ENCODE measurements at places on chromosomes 1 and 21.

DNA sequence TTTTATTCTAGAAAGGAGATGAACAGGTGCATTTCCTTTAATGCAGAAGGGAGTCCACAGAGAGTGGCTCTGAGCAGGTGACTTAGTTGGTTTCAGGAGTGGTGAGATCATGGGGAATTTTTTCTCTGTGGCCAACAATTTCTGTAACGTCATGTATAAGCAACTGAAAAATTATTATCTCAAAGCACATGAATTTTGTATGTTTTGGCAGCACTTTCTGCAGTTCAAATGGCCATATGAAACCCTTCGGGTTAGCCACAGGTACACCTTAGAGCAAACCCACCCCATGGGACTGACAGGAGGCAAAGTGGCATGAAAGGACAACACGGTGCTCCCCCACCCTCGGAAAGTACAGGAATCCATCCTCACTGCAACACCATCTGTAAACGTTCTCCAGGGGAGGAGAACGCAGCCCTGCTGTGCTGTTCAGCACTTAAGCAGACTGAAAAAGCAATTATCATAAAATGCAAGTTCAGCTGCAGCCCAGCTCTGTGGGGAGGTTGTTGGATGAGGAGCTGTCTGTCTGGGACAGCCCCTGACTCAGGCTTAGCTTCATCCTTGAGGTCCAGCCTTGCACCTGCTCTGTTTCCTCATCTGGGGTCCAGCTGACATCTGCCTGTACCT is 55.8 kb upstream of the CLDN14 start:
- no peak for DNase-seq

DNA sequence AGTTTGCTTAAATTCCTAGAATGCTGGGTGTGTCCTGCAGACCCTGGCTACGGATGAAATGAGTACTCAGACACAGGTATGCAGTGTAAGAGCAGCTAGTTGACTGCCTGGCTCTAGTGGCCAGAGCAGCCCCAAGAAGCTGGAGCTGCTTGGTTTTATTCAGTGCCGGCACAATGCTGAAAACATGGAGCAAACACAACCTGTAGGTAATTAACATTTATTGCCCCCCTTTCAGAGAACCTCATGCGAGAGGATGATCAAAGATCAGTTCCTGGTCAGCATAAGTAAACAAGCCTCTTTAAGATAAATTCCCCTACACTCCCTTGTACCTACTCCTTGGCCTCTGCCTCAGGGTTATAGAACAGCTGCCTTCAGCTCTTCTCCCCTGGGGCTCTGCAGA is 43.2 kb downstream of the MRPS6 start:
- no peak for DNase-seq

GRCh38 chr21:19353256-19353655 is 949.7 kb upstream of the TMPRSS15 start:
- DNase-seq: no peak

GRCh38 chr1:211281320-211282022 is 22.3 kb downstream of the RCOR3 start:
- no peak for DNase-seq

GRCh38 chr1:56199956-56200355 is 379.4 kb downstream of the PLPP3 start:
- no peak for DNase-seq

DNA sequence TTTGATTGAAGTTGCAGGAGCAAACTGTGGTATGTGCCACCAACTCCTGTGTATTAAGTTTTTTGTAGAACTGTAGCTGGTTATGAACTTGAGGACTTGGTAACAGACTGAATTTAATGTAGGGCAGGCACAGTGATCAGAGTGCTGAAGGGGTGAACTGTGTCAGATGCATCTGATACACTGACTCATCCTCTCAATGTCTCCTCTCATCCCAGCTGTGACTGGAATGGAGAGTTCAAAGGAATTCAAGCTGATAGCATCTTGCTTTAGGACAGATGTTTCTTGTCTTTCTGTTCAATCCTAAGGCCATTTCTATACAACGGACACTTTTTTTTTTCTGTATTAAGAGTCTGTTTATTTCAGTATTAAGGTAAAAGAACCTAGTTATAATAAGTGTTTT is 25.0 kb upstream of the GBP1 start:
- DNase-seq: no peak

DNA sequence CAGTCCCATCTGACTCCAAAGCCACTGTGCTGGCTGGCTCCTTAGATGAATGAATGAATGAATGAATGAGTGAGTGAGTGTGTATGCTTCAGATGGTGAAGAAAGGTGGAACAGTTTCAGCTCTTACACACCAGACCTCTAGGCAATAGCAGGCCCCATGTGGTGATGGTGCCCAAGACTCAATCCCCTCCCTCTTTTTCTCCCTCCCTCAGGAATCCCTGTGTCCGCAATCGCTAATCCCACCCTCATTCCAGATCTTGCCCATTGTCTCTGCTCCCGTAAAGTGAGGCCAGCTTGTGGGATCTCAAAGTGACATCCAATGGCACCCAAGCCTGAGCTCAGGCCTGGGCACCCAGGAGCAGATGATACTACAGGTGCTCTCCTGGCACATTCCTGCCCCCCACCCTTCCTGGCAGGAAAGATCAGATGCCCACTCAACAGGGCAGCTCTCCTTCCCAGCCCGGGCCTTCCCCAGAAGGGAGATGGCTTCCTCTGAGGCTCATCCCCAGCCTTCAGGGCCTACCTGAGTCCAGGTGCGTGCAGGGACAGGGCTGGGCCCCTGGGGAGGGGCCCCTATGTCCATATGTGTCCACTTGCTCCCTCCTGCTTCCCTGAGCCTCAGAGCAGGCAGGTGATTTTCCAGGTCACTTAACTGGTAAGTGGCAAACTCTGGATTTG is 106.4 kb downstream of the HMGB4 start:
- DNase-seq: no peak

DNA sequence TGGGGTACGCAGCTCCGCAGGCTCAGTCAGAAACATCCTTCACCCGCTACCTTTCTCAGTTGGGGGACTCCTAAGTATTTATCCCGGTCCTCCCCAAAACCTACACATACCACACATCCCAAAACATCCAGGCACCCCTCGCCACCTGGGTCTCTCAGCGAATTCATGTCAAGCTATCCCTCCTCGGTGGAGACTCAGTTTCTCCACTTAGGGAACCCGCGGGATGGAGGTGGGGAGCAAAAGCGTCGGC is 1.3 kb upstream of the ZBTB7B start:
- no peak for DNase-seq

DNA sequence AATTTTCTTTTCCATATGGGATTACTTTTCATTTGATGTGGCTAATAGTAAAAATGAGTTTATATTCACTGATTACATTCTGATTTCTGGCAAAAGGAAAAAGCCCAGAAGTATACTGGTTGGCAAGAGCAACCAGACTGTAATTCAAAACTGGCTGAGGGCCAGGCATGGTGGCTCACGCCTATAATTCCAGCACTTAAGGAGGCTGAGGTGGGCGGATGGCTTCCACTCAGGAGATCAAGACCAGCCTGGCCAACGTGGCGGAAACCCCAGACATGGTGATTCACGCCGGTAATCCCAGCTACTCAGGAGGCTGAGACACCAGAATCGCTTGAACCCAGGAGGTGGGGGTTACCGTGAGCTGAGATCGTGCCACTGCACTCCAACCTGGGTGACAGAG is 14.5 kb downstream of the SYT11 start:
- DNase-seq: no peak

DNA sequence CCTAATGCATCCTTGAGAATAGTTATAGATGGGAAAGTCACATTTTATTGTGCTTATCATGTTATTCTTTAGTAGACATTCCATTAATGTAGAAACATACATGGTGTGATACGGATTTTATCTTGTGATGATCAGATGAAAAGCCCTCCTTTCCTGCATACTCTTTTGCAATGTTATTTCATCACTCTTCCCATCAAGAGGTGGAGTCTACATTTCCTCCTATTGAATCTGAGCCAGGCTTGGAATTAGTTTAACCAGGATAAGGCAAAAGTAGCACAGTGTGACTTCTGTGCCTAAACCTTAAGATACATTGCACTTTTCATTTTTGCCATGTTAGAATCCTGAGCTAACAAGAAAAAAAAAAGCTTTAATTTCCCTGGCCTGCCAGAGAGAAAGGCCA is 393.7 kb upstream of the ST6GALNAC5 start:
- no peak for DNase-seq

DNA sequence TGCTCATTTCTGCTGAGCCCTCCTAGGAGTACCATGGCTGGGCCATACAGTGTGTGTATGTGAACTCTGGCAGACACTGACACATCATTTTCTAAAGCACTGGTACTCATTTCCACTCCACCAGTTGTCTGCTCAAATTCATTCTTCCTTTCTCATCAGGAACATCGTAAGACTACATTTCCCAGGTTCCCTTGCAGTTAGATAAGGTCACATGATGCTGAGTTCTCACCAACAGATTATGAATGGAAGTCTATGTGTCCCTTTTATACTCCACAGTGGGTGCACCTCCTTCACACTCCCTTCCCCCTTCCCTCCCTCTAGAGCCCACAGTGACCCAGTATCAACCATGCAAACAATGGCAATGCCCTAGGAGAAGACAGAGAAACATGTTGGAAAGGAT is 38.3 kb upstream of the PAX7 start:
- DNase-seq: no peak

DNA sequence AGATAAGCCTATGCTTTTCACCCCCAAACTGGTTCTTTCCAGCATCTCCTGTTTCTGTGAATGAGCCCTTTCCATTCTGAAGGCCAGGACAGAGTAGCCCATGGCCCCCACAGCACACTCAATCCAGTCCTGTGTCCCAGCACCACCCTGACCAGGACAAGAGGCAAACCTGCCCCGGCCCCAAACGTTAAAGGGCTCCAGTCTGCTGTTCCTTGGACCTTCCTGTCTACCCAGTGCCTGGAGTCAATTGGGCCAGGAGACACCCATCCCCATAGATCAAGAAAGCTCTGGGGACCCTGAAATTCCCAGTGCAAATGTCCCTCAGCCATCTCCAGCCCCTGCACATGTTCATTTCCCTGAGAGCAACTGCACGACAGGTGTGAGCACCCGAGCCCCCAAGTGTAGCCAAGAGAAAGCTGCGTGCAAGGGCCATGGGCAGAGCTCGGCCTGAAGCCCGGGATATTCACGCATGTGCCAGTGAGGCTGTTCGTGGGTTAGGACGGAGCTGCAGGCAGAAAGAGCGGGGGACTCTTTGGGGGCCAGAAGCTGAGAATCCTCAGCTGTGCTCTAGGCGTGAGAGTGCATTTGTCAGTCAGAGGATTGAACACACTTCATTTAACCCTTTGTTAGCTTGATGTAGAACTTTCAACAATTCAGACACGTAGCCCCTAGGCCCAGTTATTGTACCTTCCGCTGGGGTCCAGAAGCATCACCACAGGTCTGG is 4.2 kb upstream of the RIPK4 start:
- no peak for DNase-seq

- DNase-seq: no peak
These were observed 24.1 kb downstream of the MROH9 start for GRCh38 chr1:170959385-170959784.

- DNase-seq: no peak
These were observed 142.4 kb downstream of the NAV1 start for GRCh38 chr1:201681375-201681774.

- DNase-seq: no peak
These were observed 463.0 kb downstream of the SIPA1L2 start for GRCh38 chr1:232166942-232167341.

DNA sequence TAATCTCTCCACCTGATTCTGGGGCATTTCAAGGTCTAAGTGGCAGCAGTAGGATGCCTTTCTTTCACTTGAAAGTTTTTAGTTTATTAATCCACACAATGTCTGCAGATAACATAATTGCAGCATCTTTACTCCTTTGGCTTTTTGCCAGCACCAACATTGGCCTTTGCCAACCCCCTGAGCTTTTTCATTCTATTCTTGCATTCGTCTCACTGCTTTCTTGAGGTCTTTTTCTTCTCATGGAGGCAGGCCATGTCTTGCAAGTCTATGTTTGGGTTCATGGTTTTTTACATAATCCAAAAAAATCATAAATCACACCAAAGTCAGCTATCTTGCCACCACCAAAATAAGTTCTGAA is 30.4 kb upstream of the COG2 start:
- no peak for DNase-seq

DNA sequence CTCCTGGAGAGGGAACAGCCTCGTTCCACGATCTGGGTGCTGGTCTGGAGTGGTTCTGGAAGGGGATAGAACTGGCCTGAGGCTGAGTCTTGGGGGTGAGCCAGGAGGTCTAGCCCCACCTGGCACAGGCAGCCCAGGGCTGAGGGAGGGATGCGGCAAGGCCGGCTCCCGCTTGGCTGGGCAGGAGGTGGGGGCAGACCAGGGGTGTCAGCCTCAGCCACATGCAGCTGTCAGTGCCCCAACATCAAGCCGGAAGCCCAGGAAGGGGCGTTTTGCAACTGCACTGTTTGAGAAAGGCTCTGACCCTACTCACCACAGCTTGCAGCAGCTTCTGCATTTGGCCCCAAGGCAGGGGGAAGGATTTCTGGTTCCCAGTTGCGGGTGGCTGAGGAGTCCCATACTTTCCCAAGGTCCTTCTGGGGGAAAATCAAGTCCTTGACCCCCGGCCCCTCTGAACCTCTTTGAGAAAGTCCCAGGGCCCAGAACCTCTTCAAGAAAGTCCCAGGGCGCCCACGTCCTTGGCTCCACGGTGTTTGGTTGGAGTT is 2.0 kb downstream of the EFHD2 start:
- DNase-seq: no peak

DNA sequence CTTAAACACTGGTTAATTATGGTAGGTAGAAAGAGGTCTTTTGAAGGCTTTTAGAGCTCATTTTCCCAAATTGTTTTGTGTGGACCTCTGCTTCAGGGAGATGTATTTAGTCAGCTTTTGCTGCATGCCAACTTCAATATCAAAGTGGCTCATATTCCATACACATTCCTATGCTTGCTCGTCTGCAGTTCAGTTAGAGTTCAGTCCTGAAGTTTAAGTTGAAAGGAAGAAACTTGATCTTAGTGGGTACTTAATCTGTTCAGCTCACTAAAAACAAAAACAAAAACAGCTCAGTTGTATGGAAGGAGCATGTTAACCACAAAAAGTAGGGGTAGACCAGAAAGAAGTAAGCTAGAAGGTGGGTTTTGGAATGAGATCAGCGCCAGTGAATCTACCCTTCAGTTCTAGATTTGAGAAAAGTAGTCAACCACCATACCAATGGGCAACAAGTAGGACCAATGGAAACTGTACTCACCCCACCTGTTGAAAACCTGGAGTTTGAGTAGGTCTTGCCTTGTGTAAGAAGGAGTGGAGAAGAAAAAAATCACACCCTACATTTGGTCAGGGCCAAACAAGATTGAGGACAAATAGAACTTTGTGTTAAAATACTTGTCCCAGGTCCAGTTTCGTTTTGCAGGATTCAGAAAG is 58.0 kb downstream of the LEPR start:
- DNase-seq: no peak

GRCh38 chr1:30822006-30822405 is 64.4 kb upstream of the LAPTM5 start:
- DNase-seq: no peak

DNA sequence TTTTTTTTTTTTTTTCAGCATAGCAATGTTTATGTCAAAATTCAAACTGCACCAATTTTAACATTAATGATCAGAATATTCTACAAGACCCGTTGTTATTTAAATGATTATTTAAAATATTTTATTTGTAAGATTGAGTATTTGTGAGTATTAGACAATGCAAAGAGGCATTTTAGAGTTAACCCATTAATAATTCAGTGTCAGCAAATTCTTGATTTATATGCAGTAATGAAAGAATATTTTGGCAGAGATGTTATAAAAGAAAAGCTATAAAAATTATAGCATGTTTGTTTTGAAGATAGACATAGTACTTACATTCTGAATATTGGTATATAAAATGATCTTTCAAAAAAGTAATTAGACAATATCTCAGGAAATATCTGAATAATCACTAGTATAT is 269.5 kb upstream of the ZRANB2 start:
- DNase-seq: no peak
